ENCODE measurements at places on chromosomes 1 and 21.

DNA sequence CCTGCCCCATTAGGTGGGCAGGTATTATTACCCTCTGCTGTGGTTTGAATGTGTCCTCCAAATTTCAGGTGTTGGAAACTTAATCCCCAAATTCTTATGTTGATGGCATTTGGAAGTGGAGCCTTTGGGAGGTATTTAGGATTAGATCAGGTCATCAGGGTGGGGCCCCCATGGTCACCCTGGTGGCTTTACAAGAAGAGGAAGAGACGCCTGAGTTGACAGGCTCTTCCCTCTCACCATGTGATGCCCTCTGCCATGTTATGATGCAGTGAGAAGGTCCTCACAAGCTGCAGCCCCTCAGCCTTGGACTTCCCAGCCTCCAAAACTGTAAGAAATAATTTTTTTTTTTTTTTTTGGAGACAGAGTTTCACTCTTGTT is 8.8 kb upstream of the THEMIS2 start:
- DNase-seq = no peak

- no peak for DNase-seq
These were observed 91.5 kb downstream of the TENT5C start for GRCh38 chr1:117697220-117697781.

DNA sequence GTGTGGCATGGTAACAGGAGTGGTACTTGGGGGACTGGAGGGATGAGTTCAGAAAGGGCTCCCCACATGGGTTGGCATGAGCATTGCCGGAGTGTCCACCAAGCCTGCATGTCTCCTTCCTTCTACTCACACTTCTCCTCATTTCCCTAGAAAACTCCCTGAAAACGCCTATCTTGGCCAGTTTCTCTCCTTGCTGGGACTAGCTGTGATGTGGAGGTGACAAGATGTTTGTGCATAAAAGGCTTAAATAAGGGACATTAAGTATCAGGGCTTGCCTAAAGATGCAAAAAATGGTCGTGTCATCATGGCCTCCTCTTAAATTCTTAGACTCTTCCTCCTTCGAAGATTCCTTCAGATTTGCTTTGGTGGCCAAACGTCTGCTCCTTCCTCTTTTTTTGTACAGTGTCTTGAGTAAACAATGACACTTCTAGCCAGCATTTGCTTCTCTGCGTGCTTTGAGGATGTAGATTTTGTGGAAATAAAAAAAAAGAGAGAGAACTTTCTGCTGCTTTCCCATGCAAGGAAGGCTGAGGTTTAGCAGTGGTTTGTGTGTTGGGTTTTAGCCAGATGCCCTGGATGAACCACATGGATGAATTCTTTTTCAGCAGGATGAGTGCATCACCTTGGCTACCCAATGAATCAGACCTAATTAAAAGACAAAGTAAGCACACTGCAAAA is 239.1 kb upstream of the IRF2BP2 start:
- peak; percentile 62 for DNase-seq

- peak; percentile 77 for DNase-seq
These were observed 323.6 kb downstream of the MRPL39 start for GRCh38 chr21:25283720-25284119.

DNA sequence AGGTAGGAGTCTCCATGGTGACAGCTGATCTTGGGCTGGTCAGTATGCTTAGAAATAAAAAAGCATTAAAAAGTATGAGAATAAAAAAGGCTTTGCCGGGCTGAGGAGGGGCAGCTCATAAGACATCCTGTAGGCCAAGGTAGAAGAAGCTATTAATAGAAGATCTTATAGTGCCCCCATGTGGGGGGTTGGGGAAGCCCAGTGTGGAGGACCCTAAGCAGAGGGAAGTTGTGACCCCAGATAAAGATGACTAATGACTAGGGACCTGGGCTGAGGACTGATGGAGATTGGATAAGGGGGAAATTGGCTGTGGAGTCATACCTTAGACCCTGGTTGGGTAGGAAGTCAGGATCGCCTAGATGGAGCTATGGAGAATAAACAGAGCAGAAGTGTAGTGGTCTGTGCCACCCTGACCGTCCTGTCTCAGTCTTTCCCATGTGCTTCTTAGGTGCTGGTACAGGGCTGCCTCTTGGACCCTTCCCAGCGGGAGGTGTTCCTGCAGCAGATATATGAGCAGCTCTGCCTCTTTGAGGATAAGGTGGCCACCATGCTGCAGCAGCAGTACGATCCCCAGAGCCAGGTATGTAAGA is 25.0 kb downstream of the SZT2 start:
- DNase-seq = peak; percentile 70

- DNase-seq = no peak
These were observed 16.4 kb downstream of the WDR4 start for GRCh38 chr21:42862774-42863503.

DNA sequence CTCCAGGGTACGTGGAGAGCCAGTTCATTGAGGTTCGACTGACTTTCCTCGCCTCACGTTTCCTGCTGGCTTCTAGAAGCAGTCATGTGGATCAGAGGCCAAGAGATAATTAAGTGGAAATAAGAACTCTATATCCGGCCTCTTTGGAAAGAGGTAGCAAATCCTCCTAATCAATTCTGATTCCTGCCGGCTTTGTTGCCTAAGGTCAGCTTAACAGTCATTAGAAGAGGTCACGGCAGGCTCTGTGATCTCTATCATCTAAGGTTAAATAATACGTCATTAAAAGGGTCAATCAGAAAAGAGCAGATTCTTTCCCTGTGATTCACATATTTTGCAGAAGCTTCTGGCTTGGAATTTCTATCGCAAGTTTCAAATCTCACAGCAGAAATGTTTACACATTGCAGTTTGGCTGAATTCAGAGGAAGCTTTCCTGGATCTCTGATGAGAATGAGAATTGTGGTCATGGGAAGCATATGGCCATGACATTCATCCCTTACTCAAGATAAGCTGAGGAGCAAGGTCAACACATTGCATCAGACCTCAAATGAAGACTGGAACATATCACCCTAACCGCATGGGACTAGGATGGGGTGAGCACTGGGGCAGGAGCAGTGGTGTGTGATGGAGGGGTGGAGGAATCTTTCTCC is 189.4 kb downstream of the PBX1 start:
- peak; percentile 98 for DNase-seq

DNA sequence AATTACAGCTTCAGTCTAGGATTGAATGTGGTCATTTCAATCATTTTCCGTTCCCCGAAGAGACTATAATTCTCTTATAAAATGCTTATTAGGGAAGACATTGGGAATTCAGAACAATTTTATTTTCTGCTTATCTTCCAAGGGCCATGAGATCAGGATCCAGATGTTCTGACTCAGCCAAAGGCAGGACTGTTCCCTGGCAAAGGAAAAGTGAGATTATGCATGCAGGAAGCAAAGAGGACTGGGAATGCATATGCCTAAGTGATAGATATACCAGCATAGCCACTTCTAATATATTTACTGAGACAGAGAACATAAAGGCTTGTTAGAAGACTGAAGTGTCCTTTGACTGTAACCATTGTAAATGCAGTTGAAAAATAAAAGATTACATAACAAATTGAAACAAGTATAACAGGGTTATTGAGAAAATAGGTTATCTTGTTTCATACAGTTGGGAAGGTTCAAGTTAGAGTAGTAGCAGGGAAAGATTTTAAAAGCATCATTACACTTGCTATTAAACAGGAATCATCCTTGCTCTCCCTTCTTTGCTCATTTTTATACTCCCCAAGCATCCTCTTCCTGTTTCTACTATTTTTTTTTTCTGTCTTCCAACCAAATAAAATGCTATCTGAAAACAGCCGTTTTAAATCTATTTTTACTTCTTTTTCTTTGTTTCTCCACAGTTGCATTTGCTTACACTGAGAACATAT is 439.6 kb upstream of the ADAMTS5 start:
- DNase-seq = peak; percentile 33

- no peak for DNase-seq
These were observed 394.0 kb downstream of the NPHP4 start for GRCh38 chr1:5597991-5598823.

GRCh38 chr1:221344693-221345092 is 397.2 kb downstream of the DUSP10 start:
- no peak for DNase-seq

GRCh38 chr21:37758982-37759381 is 157.3 kb downstream of the KCNJ6 start:
- peak; percentile 77 for DNase-seq

DNA sequence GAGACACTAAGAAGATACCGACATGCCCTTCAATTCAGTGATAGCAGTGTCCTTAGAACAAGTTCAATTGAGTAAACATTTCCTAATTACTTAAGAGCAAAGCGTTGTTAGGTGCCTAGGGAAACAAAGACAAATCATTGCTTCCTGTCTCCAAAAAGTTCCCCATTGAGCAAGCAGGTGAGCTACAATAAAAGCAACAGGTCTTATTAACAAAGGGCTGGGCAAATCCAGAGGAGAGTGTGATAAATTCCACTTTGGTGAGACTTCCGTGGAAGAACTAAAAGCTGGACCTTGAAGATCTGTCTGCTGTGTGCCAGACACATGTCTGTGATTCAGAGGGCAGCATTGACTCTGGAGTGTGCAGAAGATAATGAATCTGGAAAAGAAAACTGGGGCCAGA is 1.9 kb upstream of the TUT4 start:
- no peak for DNase-seq

- DNase-seq = no peak
These were observed 10.5 kb upstream of the PLCH2 start for GRCh38 chr1:2465371-2466269.

GRCh38 chr1:63709267-63709828 is 64.5 kb upstream of the ROR1 start:
- no peak for DNase-seq

DNA sequence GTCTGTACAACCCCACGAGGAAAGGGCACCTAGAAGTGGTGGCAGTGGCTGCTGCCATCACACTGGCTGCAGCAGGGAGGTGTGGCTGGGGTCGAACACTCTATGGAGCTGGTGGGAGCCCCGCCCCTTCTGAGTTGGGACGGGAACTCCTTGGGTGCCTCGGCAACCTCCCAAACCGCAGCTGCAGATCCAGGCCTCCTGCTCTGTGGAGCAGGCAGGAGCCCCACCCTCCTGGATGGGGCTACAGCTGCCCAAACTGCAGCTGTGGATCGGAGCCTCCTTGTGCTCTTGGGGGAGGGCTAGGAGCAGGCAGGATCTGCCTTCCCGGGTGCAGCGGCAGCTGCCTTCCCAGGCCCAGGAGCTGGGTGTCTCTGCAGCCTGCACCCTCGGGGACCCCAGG is 38.9 kb upstream of the TARDBP start:
- no peak for DNase-seq

DNA sequence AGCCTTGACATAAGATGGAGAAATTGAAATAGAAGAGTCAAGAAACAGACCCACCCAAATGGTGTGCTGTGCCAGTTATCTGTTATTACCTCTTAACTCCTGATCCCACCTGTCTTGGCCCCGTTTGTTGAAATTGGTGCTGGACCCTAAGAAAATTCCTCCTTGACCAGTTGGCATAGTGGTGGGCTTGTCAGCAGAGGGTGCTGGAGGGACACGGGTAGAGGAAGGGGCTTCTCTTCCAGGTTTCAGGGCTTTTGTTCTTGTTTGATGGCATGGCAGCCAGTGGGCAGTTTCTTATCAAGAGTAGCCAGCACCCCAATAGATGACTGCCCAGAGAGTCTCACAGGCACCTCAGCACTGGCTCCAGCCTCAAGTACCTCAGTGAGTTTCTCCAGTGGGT is 51.6 kb downstream of the PCBP3 start:
- peak; percentile 7 for DNase-seq

- no peak for DNase-seq
These were observed 21.5 kb downstream of the NPHP4 start for GRCh38 chr1:5970610-5971273.

GRCh38 chr1:198499588-198499987 is 40.9 kb downstream of the ATP6V1G3 start:
- DNase-seq = no peak

DNA sequence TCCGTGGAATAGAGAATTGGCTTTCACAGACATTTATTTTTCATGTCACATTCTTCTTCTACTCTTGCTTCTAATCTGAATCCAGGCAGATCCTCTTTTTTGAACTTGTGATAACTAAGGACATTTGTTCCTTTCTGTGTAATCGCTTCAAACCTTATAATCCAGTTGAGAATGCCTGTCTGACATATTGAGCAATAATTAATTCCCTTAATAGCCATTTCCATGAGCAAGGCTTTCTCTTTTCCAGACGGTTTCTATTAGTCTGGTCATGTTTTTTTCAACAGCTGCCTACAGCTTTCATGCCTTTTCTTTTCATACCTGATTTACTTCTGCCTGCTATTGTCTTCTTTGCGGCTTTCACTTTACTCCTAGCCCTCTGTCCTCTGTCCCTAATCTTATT is 163.4 kb downstream of the CYYR1 start:
- DNase-seq = no peak

DNA sequence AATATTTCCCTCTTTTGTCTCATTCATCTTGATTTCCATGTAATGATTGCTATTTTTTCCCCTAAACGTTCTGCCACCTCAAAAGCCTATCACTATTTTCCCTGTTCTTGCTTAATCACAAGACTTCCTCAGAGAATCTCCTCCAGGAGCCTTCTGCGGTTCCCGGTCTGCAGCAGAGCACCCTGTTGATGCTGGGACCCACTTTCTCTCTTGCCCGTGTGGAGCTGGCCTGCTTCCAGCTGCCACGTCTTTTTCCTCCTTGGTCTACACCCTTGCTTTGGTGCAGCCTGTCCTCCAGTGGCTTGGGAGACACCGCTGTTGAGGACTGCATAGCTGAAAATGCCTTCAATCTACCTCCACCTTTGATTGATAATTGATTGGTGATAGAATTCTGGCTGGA is 70.0 kb upstream of the COA6 start:
- DNase-seq = no peak

DNA sequence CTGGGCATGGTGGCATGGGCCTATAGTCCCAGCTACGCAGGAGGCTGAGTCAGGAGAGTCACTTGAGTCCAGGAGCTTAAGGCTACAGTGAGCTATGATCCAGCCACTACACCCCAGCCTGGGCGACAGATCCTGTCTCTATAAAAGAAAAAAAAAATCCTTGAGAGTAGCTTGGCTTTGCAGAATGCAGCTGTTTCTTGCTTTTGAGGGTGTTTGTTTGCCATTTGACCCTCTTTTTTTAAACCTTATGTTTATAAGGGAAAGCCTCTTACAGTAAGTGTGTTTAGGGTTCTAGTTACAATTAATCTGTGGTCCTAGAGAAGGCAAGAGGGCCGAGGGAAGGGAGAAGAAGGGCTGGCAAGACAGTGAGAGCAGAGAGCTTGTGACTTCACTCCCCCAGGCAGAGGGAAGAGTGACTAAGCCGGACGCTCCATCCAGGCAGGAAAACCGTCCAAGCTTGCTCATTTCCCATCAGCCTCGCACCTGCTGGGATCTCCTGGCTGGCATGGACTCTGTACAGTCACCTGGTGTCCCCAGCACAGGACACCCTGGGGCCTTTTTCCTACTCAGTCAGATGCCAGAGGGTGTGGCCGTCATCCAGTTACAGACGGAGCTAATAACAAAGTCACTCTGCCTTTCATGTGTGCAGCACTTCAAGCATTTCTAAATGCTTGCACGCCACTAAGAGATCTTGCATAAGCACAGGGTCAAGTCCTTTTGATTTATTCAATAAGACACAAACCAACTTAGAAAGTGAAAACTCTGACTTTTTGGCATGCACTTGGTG is 55.5 kb upstream of the PSEN2 start:
- DNase-seq = peak; percentile 72

GRCh38 chr1:36966242-36966641 is 68.1 kb downstream of the GRIK3 start:
- DNase-seq = peak; percentile 4

Data from choroid plexus epithelial cell (primary cell).